ENCODE measurements at places on chromosomes 3 and 15.

DNA sequence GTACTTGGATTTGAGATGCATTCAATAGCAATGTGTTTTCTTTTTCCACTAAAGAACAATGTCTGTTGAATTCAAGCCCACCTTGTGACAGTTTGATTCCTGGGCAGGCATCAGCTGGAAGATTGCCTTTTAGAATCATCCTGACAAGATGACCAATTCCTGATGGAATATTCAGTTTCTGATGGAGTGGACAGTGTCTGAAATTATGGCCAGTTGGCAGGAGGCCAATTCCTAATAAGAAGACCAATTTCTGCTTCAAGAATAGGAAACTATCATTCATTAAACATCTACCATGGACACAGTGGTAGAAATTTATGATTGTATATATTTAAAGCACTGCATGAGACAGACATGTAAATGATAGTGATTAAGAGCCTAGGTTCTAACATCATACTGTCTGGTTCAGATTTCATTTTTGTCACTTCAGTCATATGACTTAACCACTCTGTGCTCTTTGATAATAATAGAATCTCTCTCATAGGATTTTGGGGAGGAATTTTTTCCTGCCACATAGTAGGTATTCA, 133.6 kb downstream of the CLSTN2 start:
- no peak for DNase-seq

GRCh38 chr15:51203797-51204196, 109.1 kb upstream of the TNFAIP8L3 start:
- DNase-seq, result no peak

DNA sequence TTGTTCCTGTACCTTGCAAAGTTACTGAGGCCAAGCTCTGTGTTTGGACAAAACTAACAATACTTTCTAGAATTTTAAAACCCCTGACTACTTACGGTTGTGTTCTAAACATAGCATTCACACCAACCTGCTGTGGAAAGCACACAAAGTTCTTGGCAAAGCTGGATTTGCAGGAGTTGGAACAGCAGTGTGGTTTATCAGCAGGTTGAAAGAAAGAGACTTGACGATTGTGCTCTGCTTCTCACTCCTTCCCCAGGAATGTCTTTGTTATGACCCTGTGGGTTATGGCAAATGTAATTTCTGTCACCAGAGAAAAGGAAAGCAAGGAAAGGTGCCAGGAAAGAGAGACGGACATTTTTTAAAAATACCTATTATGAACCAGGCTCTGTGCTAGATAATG, 165.5 kb upstream of the TGFBR2 start:
- no peak for DNase-seq

DNA sequence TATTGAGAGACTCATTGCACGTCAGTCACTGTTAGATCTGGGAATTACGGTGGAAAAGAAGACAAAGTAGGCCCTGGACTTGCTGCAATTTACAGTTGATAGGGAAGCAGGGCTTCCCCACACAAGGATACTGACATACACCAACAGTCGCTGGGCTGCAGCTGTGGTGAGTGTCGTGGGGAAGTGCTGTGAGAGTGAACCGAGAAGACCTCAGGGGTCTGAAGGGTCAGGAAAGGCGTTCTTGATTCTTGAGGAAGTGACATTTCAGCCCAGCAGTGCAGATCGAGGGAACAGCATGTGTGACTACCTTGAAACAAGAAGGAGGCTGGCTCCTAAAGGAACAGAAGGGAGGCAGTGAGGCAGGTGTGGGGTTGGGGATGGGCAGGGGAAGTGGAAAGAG, 22.5 kb downstream of the MYZAP start:
- DNase-seq, result no peak

DNA sequence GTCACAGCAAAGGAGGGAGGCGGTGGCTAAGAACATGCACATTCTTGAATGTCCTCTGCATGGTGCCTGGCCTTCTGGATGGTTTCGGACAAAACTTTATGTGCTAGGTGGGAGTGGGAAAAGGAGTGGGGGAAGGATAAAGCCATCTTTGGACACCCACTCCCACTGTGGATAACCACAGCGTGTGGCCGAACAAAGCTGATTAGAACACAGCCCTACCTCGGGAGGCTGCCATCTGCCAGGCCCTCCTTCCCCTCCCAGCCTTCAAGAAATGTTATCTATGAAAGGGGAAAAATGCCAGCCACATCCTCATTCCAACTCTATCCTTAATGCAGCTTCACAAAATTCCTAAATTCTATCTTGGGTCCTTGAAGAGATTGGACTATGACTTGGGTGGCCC, 18.8 kb downstream of the AMOTL2 start:
- no peak for DNase-seq

DNA sequence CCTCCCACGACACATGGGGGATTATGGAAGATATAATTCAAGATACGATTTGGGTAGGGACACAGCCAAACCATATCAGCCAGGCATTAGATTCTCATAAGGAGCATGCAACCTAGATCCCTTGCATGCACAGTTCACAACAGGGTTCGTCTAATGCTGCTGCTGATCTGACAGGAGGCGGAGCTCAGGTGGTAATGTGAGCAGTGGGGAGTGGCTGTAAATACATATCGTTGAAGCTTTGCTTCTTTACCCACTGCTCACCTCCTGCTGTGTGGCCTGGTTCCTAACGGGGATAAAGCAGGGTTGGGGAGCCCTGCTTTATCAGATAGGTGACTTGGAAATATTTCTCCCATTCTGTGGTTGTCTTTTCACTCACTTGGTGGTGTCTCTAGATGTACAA, 14.8 kb downstream of the DOCK3 start:
- DNase-seq, result no peak

DNA sequence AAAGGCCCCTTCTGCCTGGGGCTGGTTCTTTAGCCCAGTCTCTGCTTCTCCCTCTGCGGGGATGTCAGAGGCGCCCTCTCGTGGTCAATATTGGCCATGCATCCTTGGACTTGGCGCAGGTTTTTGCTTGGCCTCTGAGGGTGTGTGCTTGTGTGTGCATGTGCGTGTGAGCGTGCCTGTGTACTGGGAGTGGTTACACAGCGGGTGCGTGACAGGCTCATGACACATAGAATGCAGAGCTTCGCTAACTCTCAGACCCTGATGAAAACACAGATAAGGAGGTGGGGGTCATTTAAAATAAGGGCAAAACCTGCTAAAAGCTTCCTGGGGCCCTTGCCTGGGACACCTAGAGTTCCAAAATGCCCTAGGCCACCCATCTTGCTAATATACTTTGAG, 160.9 kb downstream of the SMAD6 start:
- peak; percentile 90 for DNase-seq

- no peak for DNase-seq
Measured at GRCh38 chr15:57330619-57331340, 45.5 kb upstream of the CGNL1 start.

GRCh38 chr15:60751985-60752952, 273.3 kb upstream of the ICE2 start:
- peak; percentile 31 for DNase-seq

DNA sequence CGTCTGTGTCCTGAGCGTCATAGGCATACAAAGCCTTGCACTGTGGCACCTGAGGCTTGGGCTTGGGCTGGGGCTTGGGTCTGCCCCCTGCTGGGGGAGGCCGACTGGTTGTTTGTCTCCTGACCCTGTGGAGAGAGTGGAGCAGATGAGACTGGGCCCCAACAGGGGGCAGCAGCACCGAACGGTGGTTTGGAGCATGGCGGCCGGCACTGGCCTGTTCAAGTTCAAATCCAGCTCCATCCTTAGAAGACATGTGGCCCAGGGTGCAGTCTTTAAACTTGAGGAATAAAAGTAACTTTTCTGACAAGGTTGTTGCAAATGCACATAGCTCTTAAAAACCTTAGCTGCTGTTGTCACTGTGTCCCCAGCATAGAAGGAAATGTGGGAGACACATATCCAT, 33.3 kb downstream of the CCNB2 start:
- DNase-seq, result no peak

DNA sequence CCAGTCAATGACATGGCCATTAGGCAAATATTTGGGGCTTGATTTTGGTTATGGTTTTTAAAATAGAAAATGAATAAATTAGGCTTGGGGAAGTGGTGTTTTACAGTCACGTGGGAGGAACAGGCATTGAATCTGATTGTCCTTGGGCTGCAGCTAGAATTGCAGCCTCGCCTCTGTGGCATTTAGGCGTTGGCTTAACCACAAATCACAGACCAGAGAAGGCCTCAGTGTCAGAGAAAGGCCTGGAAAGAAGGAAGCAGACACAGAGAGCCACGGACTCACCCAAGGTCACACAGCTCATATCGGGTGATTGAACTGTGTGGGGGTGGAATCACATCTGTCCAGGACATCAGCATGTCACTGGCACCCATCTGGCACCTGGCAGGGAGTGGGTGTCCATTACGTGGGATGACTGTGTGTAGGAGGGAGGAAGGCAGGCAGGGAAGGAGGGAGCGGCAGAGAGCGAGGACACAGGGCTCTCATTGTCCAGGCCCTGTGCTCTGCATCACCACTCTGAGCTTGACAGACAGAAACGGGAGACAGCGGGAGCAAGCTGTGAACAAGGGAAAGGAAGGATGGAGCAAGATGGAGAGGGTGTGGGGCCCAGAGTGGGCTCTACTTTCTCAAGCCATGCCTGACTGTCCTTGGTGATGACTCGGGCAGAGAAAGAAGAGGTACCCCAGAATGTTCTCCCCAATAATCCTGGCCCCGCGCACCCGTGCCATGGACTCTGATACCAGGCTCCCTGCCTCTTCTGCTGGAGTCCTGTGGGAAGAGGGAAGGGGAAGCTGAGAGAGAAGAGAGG, 186.4 kb downstream of the FAM43A start:
- DNase-seq, result peak; percentile 54

- peak; percentile 61 for DNase-seq
Measured at GRCh38 chr3:29427266-29428103, 146.6 kb downstream of the RBMS3 start.

- DNase-seq, result no peak
Measured at GRCh38 chr15:58608129-58608590, 141.3 kb downstream of the ADAM10 start.

- no peak for DNase-seq
Measured at GRCh38 chr3:160747422-160747821, 8.6 kb upstream of the PPM1L start.

- DNase-seq, result no peak
Measured at GRCh38 chr3:150582620-150583019, 20.5 kb upstream of the SELENOT start.

DNA sequence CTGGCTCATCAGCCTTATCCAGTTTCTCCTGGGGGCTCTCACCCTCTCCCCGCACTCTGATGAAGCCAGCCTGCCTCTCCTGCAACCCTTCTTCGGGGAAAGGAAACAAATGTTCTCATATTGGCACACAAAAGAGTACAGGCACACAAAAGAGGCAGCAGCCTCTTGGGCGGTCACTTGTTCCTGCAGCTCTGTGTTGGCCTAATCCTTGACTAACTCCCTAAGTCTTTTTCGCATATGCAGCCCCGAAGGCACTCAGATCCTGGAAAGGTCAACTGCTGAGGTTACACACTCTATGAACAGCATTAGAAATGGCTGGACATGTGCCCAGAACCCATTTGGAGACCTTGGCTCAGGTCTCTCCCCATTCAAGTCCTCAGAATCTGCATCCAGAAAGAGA, 7.4 kb upstream of the CAMP start:
- DNase-seq, result no peak

- no peak for DNase-seq
Measured at GRCh38 chr15:63499611-63500010, 4.8 kb upstream of the USP3 start.

DNA sequence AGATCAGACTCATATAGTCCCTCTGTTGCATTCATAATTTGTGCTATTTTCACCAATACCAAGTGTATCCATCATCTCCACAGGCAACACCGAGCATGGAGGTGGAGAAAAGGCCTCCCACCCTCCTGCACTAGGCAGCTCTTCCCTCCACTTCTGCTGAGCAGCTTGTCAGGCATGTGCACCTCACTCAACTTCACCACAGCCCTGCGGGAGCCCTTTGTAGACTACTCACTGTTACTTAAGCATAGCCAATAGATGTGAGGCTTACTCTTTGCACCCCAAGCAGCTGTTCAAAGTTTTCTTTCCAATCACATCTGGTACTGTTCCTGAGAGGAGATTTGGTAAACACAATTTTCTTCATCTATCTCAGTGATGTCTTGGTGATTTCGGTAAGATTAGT, 16.9 kb upstream of the GUCA1C start:
- no peak for DNase-seq

DNA sequence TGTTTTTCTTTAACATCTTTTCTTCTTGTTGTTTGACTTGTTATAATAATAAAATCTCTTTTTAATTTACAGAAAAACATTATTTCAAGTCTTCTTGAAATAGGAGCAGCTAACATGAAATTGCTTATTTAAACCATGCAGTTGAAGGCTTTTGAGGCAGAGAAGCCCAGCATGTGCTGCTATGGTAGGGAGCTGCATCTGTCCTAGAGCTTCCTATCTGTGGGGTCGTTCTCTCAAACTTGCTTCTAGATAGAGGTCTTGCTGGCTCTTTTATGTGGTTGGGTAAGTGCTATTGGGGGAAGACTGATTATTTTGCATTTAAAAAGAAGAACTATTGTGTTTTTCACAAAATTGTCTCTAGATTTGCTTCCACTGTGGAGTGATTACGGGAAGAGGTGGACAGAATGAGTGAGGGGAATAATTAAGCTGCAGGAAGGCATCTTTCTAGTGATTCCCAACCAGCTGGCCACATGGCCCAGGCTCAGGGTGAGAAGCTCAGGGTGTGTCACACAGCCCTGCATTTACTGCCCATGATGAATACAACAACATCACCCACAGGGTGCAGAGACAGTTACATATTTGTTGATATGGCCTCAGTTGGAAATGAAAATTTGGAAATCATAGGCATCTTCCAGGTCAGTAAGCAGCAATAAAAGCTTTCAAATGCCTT, 98.7 kb downstream of the CHST2 start:
- DNase-seq, result no peak

DNA sequence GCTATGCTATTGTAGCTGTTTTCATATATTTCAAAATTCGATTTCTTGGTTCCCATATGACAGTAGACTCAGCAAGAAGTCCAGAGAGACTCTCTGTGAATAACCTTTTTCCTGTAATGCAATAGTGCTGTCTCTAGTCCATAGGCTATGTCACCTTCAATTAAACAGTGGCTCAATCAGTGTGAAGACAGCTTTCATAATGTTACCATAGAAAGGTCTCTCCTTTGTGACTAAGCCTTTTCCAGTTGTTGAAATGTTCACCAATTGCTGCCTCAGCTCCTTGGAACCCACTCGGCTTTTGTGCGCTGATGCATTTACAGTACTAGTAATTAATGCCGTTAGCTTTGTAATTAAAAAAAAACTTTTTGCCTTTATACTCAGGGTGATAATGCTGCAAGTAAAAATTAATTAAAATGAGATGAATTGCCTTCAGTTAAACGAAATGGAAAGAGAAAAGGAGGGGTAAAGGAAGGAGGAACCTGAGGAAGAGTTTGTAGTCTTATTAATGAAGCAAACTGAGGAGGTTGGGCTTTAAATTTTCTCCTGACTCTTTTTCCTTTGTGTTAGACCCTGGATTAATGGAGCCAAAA, 214.8 kb downstream of the LSAMP start:
- no peak for DNase-seq

DNA sequence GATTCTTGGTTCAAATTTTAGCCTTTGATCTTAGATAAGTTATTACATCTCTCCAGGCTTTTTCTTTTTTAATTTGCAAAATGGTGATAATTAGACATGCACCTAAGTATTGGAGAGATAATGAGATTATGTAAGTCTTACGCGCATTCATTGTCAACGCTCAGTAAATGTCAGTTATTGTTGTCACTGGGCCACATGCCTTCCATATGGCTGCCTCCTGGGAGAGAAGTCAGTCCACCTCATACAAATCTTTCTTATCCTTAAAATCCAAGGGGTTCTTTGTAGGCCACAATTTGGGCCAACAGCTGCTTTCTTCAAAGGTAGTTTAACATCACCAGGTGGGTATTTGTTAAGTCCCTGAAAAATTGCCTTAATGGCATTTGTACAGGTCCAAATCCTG, 25.5 kb upstream of the PTPRG start:
- DNase-seq, result no peak
